HCT116 (cell line): ENCODE measurements at places on chromosomes 6 and 20.
A peak's percentile ranks its signal among the peaks of the same experiment; 100 is the strongest.

DNA sequence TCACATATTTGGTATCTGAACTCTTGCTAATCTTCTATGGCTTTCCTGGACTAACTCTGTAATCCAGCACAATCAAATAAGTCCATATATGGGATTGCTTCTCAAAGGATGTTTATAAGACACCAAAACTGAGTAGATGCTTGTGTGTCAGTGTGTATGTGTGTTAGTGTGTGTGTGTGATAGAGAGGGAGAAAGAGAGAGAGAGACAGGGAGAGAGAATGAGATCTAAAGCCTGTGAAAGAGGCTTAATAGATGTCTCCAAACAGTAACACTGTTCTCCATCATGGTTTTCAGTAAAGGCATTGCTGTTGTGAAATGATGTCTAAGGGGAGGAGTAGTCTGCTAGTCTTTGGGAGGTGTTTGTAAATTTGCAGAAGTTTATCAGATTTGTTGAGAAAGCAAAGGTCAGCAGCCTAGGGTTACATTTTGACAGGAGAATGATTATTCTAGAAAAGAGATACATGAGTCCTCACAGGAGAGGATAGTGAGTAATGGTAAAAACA lies 73.9 kb upstream of the MLIP start:
- no peak for DNase-seq

DNA sequence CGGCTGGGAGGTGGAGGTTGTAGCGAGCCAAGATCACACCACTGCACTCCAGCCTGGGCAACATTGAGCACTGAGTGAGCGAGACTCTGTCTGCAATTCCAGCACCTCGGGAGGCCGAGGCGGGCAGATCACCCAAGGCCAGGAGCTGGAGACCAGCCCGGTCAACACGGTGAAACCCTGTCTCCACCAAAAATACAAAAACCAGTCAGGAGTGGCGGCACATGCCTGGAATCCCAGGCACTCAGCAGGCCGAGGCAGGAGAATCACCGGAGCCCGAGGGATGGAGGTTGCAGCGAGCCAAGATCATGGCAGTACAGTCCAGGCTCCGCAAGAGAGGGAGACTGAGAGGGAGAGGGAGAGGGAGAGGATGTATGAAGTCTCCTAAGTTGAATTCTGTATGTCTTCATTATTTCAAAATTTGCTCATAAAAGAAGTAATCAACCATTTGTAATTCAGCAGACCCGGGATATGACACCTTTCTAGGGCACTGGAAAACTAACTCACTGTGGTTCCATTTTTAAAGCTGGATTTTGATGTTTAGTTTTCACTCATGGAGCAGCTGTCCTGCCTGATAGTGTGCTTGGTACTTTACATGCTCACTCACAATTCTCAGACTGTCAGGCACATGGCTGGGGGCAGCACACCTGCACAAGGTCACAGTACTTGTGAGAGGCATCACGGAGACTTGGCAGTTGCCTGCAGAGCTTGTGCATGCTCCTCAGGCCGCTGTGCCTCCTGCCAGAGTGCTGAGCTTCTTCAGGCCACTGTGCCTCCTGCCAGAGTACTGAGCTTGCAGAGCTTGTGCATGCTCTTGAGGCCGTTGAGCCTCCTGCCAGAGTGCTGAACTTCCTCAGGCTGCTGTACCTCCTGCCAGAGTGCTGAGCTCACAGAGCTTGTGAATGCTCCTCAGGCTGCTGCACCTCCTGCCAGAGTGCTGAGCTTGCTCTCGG lies 106.2 kb downstream of the ERMARD start:
- DNase-seq, result no peak

- no peak for DNase-seq
Measured at GRCh38 chr20:6558341-6558740, 209.1 kb upstream of the BMP2 start.

DNA sequence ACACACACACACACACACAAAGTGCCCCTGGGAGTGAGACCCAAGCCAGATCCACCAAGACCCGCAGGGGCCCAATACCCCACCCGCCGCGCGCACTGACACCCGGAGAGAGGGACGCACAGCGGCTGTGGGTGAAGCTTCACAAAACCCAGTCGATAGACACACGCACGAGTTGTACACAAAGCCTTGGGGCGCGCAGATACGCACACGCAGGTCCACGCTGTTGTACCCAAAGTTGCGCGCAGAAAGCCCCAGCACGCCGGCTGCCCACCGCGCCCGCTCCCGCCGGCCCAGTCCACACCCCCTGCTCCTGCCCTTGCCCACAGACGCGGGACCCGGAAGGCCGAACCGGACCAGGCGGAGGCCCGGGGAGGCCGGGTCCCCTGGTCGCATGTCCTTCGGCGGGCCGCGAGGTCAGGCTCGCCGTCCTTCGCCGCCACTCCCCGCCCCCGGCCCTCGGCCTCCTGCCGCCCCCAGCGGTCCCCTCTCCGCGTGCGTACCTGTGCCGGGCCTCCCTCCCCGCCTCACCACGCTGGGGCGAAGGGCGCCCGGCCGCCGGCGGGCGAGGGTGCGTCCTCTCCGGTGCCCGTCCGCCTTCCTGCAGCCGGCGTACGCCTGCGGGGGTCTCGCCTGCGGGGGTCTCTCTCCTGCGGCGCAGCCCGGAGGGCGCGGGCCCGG lies at the start of gene TMEM74B:
TMEM74B (minus strand) TSS at position 344 of the 678 bp plus-strand sequence. CDS start 1,180 bp downstream, outside the sequence.
- no peak for DNase-seq

- DNase-seq, result no peak
Measured at GRCh38 chr6:16473184-16473907, 235.0 kb downstream of the GMPR start.

DNA sequence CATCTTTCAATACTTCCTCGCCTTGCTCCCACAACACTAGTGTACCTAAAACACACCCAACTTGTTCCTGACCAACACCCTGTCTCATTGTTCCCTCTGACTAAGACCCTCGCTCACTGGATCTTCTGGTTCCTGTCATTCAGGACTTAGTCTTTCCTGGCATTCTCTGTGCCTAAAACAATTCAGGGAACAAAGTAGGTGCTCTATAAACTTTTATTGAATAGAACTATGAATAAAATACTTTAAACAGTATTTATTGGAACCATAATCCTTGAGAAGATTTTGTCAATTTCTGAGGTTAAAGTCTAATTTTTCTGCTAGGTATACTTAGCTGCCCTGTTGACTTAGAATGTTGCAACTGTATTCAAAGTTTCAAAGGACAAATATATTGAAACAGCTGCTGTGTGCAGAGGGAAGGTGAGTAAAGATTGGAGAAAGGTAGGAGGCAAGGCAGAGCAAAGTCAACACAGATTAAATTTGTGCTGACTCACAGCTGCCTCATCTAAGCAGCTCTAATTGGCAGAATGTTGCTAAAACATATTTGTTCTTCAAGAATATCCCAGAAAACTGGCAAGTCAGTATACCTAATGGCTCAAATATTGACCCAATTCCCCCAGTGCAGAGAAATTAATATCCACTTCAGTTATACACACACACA lies 37.6 kb downstream of the GSTA2 start:
- no peak for DNase-seq

DNA sequence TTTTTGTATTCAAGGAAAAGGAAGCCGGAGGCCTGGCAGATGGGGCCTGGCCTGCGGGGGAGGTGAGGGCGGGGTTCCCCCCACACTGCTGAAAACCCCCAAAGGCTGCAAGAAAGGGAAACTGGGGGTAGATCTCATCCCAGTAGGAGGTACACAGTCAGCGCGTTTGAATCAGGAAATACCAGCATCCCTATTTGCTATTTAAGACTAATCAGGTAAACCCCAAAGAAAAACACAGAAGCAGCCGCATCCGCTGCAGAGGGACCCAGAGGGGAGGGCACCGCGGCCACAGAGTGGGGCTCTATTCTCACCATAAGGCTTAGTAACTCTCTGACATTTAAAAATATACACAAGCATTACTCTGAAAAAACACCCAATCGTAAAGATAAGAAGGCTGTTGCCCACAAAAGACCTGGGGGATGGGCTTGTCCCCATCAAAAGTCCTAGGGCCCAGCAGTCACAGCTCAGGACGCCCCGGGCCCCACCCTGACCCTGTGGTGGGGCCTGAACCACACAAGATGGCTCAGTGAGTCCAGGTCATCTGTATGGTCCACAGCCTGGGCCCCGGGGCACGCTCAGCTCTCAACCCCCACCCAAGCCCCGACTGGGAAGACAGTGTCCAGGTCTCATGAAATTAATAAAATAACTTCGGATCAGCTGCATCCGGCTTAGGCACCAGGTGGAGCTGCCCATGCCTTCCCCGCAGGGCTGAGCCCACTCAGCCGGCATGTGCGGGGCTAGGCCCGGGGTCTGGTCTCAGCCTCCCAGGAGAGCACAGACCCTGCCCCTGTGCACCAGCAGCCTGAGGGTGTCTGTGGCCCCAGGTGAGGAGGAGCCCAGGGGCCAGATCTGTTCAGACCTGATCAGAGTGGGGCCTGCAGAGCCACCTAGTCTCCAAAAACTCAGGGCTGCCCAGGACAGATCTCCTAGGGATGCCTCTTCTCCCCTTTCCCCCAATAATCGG lies 31.0 kb downstream of the KCNQ2 start:
- no peak for DNase-seq

GRCh38 chr20:1434571-1435336 lies 31.9 kb downstream of the NSFL1C start:
- no peak for DNase-seq

GRCh38 chr6:138005846-138006245 lies 101.4 kb downstream of the PERP start:
- DNase-seq, result no peak

GRCh38 chr6:129117355-129117754 lies 234.4 kb downstream of the LAMA2 start:
- DNase-seq, result no peak

DNA sequence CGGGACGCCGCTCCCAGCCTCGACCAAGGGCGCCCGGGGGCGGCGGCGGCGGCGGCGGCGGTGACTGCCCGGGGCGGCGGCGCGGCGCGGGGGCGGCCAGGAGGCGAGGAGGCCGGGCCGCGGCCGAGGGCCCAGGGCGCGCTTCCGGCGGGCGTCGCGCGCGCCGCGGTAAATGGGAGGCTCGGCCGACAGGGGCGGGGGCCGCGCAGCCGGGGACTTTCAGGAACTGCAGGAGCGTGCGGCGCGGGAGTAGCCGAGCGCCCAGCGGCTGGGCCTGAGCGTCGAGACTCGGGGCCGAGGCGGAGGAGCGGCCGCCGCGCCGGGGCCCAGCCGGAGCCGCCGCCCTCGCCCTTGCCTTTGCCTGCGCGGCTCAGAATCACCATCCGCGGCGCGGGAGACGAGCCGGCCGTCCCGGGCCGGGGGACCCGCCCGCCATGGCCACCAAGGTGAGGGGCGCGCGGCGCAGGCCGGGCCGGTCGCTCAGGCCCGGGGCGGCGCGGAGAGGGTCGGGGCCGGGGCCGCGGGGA lies at the start of gene SNX9:
SNX9 (plus strand) TSS at position 246 of the 527 bp plus-strand sequence; CDS start at position 435, 189 bp downstream.
- peak; percentile 29 for DNase-seq
